AG09309 (cell line): ENCODE measurements at places on chromosomes 12 and 14.

GRCh38 chr12:54572881-54573280 is 15.6 kb downstream of the PPP1R1A start:
- no peak for DNase-seq

- DNase-seq = no peak
Observed at GRCh38 chr12:75568393-75568792, 57.0 kb upstream of the KRR1 start.

DNA sequence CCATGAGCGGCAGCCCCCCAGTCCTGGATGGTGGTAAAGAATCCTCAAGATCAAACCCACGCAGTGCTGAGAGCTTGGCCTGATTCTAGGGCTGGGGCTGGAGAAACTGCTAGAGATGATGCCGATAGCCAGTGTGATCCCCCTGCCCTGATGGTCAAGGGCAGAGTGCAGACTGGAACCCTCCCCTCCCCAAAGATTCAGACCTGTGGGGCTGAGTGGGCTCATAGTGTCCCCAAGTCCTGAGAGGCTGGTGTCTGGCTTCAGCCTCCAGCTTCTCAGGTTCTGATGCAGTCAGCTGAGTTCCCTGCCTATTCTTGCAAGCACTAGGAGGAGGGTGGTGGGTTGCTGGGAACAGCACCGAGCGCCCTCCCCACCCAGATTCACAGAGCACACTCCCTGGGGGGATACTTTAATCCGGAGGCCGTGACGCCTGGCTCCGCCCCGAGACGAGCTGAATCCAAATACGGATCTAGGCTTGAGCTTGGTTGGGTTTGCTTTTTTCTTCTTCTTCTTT is 11.9 kb downstream of the RHOF start:
- DNase-seq = no peak

GRCh38 chr12:130339951-130340350 is 2.3 kb downstream of the PIWIL1 start:
- DNase-seq = no peak

GRCh38 chr12:130162267-130162666 is at the start of gene FZD10:
Gene FZD10, plus strand, starts transcription at chr12:130162464. Its CDS starts 479 bp downstream, at chr12:130162943.
- no peak for DNase-seq

- DNase-seq = no peak
Observed at GRCh38 chr14:81427348-81428058, 27.4 kb upstream of the STON2 start.

DNA sequence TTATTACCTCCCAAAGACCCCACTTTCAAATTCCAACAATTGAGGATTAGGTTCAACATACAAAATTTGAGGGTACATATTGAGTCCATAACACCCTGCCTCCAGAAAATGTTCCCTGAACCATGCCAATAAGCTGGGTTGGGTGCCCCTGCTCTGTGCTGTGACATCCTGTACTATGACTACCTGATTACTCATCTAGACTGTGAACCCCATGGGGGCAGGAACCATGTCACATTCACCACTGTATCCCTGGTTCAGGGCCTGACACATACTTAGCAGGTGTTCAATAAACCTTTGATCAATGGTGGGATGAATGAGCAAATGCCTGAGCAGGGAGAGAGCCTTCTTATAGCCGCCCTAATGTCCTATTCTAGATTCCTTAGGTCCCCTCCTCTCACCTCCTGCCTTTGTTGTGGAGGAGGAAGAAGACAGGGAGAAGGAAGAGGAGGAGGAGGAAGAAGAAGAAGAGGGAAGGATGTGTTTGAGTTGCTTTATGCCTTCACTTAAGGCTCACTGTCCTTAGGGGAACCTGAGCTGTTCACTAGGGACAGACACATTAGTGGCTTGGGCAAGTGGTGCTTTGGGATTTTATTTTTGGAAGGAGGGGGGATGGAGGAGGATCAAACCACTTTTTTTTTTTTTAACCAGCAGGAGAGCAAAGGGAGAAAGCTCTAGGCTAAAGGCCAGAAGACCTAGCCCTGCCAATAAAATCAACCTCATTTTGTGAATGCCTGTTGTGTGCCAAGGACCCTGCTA is 21.3 kb downstream of the GPR68 start:
- no peak for DNase-seq

DNA sequence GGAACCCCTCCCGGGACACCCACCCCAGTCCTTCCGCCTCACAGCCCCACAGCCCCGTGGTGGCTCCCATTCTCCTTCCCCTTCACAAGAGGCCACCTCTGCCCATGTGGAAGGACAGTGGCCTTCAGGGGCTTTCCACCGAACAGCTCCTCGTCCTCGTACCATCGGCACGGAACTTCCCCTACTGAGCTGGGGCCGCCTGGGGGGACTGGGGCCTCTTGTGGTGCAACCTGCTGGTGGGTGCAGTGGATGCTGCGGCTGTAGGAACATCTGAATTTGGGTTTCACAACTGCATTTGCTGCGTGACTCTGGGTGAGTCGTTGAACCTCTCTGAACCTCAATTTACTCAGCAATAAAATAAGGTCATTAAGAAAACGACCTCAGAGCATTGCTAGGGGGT is 50.9 kb downstream of the RFLNA start:
- no peak for DNase-seq

DNA sequence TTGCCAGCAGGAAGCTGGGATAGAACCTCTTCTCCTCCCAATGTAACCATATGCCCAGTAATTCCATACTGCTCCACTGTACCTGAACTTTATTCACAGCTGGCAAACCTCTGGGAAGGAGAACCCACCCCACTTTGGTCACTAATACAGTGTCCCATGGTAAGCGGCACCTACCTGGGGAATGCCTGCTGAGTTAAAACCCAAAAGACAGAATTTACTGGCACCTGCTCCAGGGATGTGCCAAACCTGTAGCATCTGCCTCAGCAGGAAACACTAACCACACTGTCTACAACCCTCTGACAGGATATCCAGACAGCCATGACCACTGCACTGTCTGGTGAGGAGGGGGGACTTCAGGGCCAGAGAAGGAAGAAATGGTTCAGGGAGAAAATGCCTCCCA is 26.6 kb downstream of the DDX24 start:
- no peak for DNase-seq

GRCh38 chr12:19382563-19382962 is 56.7 kb upstream of the AEBP2 start:
- DNase-seq = no peak

GRCh38 chr12:111616177-111616623 is 17.1 kb upstream of the ATXN2 start:
- DNase-seq = no peak

- DNase-seq = no peak
Observed at GRCh38 chr12:4215229-4216186, 58.1 kb upstream of the CCND2 start.

DNA sequence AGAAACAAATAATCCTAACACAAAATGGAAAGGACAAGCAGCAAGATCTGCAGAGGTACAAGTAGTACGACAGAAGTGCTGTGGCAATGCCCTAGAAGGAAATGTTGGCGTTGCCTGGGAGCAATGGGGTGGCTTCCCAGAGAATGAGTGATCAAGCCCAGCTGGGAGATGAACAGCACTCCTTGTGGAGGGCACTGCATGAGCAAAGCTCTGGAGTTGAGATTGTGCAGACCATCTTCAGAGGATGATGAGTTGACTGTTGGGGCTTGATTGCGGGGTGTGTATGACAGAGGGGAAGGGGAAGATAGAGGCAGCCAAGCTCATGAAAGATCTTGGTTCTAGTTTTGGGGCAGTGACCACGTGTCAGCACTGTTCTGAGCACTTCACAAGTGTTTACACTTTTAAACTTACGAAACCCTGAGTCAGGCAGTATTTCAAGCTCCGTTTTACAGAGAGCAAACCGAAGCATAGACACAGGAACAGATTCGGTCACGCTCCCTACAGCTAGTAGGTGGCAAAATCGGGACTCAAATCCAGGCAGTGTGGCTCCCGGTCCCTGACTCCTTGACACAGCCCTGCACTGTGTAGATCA is 127.2 kb upstream of the LHX5 start:
- DNase-seq = no peak

DNA sequence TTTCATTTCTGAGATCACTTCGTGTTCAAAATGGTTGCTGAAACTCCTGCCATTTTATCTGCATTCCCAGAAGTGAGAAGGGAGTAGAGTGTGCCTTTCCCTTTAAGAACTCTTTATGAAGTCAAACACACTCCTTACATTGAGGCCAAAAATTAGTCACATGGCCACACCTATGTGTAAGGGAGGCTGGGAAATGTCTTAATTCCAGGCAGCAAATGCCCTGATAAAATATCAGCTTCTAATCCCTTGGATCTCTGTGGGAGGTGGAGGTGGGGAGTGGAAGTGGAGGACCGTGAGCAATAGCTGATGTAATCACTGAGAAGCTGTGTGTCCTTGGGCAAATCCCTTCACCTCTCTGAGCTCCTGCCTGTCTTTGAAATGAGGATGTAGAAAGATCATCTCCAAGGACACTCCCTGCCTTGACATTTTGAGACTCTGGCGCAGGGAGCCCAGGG is 22.7 kb upstream of the ANKRD9 start:
- DNase-seq = no peak

- no peak for DNase-seq
Observed at GRCh38 chr12:86138770-86139169, 117.4 kb downstream of the MGAT4C start.
